ENCODE measurements at places on chromosomes 1 and 21.

- DNase-seq, result no peak
Observed at GRCh38 chr1:224149709-224150108, 33.3 kb upstream of the DEGS1 start.

- no peak for DNase-seq
Observed at GRCh38 chr1:21392587-21393263, 47.2 kb upstream of the NBPF3 start.

- DNase-seq, result no peak
Observed at GRCh38 chr1:10724052-10724494, 72.4 kb downstream of the CASZ1 start.

DNA sequence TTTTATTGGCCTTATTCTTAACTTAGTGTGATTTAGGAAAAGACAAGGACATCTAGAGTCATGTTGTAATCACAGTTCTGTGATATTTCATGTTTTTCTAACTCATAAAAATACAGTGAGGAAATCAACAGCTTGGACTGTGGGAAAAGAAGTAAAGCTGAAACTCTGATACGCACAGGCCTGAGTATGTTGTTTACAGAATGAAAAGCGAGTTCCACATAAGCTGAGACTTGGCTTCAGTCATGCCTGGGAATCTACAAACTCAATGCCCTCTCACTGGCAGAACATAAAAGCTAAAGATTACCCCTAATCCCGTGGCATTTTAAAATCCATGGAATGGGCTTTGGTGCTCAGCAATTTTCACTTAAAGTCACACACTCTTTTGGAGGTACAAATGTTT lies 23.6 kb upstream of the ATP5PO start:
- DNase-seq, result peak; percentile 97

DNA sequence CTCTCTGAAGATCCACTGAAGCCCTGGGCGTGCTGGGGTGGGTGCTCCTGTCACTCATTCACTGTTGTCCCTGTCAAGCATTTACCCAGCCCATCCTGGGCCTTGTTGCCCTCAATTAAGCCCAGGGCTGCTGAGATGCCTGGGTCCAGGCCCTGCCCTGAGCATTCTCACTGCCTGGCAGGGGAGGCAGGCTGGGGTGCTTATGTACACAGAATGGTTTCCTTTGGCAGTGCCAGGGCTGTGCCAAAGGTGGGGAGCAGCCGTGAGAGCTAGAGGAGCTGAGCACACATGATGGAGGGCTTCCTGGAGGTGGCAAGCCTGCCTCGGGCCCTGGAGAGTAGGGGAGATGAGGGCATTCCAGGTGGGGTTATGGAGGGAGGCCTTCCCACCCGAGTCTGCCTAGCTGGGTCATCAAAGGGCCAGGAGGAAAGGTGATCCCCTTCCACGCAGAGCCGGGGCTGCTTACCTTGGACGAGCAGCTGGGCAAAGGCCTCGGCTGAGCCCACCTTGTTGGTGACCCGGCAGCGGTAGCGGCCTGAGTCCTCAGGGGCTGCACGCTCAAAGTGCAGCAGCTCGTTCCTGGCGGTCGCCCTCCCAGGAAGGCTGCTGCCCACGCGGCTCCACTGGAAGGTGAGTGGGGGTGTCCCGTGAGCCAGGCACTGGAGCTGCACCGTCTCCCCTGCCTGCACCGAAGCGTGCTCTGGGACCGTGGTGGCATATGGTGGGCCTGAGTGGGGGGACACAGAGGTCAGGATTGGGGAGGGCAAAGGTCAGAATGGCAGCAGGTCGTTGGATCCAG lies 26.5 kb downstream of the LDLRAD2 start:
- no peak for DNase-seq

GRCh38 chr1:208280681-208281450 lies 36.7 kb upstream of the PLXNA2 start:
- peak; percentile 49 for DNase-seq

DNA sequence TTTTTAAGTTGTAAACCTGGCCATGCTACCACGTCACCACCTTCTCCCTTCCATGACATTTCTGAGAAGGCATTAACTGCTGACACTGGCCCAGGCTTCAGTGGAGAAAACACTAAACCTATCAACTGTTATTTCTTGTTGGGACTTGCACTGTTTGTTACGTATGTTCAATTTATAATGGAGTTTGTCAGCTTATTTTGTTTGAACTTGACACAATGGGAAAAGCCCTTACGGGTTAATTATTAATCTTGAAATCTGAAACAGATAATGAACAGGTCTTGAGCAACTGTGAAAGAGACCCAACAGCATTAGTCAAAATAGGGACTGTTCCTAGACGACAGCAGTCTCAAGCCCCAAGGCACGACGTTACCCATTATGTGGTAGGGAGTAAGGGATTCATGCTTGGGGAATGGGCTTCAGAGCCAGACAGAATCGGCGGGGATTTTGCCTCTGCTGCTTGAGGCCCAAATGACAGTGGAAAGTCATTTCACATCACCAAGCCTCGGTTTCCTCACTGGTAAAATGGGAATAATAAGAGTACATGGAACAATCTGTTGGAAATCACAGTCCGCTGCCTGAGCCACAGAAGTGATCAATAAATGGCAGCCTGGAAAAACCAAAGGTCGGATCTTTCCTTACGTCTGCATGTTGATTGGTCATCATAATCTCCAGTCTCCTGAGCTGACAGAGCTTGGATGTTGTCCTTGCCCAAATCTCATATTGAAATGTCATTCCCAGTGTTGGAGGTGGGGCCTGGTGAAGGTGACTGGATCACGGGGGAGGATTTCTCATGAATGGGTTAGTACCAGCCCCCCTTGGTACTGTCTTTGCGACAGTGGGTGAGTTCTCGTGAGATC lies 44.5 kb downstream of the TIAM1 start:
- DNase-seq, result peak; percentile 50

GRCh38 chr1:9028921-9029705 lies 2.9 kb upstream of the SLC2A7 start:
- DNase-seq, result peak; percentile 10

DNA sequence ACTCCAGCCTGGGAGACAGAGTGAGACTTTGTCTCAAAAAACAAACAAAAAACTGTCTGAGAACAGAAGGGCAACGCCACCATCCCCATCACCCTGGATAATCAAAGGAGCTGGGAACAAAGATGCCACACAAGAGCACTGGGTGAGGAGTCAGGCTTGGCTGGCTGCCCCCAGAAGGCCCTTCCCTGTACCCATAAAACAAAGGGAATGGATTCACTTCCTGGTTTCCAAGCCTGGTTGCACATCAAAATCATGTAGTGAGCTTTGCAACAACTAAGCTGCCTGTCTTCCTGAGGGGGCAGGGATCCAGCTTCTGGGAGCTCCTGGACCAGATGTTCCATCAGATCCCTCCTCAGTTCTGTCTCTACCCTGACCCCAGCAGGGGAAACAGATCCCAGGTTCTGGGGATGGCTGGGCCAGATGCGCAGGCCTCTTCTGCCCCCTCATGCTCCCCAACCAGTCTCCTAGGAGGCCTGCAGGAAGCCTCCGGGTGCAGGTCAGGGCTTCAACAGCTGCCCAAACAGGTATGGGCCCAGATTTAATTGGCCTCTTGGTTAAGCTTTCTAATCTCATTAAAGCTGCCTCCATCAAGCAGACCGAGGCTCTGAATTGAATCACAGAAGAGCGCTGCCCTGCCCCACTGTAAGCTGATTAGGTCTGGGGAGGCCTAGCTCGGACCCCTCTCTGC lies 97.8 kb downstream of the MRPL37 start:
- DNase-seq, result no peak

DNA sequence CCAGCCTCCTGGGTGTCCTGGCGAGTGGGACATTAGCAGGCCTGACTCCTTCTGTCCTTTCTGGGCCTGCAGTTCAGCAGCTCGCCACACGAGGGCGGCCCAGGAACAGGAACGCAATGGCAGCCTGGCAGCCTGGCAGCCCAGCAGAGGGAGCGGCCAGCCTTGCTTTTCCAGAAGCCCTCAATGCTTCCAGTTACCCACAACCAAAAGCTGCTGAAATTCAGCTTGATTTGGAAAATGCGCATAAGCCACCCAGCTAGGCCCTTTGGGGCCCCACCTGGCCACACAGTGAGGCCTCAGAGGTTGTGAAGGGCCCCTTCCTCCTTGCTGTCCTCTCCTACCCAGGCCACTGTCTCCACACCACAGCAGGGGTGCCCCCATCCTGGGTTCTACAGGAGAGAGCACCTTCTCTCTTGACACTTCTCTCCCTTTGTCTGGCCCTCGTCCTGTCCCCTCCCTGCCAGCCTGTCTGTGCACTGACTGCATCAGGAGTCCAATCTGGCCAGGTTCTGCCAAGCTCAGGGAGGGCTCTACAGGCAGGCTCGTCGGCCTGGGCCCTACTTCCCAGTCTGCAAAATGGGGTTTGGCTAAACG lies 103.4 kb upstream of the VAMP3 start:
- DNase-seq, result peak; percentile 88

DNA sequence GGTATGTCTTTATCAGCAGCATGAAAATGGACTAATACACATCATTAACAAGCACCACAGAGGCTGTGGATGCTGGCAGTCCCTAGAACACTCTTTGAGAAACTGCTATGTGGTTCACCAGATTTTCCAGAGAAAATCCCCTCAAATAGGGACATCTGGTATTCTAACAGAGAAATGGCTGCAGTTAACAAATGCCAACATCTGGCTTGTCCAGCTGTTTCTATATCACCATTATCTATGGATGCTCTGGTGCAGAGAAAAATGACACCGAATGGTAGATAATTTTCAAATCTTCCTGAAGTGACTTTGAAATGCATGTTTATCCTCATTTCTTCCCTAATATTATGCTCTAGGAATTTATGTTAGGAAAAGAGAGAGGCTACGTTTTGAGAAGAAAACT lies 403.5 kb upstream of the PROX1 start:
- no peak for DNase-seq

DNA sequence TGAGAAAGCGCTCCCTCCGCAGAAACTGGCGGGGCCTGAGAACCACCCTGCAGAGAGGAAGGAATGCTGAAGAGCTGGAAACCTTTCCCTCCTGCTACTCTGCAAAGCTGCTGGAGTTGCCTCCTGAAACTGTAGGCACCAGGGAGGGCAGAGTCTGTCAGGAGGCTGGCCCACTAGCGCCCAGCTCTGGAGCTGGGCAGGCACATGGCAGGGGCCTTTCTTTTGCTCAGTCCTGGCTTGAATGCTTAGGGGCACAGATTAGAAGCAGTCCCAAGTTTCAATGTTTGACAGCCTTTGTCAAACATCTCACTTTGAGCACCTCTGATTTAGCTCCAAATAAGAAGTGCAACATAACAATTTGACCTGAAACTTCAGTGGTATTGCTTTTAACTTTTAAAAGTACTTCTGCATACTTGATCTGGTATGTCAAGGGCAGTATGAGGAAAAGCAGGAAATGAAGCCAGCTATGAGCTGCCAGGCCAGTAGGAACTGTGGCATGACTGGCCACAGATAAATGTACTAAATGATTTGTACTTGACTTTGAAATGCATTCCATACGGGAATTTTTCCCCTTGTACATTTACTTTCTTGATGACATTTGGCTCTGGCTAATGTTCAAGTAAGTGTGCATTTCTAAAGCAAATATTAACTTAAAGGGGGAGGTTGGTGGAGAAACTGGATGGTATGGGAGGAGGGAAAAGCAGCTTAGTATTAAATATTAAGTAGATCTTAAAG lies 7.2 kb downstream of the C1orf116 start:
- peak; percentile 68 for DNase-seq

DNA sequence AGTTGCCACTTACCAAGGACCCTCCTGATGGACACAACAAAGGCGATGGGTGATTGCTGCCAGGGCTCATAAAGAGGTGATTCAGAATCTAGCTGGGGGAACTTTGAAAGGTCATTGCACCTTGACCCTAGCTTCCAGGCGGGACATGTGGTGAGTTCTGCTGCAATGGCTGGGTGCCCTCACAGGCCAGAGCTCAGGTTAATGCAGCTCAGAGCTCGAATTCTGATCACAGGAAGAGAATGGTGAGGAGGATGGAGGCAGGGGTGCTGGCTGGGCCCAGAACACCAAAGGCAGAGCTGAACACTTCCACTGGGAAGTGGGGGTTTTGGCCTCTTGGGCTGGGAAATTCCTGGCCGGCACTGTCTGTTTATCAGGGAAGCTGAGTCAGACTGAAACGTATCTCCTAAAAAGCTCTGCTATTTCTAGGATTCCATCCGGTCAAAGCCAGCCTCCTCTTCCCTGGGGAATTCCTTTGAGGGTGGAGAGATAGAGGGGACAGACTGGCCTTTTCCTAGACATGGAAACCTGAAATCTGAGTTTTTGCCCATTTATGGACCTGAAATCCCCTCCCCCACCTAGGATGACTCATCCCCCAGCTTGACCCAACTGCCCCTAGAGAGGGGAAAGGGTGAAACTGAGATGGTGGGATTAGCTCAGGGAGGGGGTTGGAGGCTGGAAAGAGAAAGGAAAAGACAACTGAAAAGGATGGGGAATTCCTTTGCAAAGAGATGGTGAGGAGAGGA lies 27.2 kb downstream of the NUAK2 start:
- DNase-seq, result peak; percentile 91

DNA sequence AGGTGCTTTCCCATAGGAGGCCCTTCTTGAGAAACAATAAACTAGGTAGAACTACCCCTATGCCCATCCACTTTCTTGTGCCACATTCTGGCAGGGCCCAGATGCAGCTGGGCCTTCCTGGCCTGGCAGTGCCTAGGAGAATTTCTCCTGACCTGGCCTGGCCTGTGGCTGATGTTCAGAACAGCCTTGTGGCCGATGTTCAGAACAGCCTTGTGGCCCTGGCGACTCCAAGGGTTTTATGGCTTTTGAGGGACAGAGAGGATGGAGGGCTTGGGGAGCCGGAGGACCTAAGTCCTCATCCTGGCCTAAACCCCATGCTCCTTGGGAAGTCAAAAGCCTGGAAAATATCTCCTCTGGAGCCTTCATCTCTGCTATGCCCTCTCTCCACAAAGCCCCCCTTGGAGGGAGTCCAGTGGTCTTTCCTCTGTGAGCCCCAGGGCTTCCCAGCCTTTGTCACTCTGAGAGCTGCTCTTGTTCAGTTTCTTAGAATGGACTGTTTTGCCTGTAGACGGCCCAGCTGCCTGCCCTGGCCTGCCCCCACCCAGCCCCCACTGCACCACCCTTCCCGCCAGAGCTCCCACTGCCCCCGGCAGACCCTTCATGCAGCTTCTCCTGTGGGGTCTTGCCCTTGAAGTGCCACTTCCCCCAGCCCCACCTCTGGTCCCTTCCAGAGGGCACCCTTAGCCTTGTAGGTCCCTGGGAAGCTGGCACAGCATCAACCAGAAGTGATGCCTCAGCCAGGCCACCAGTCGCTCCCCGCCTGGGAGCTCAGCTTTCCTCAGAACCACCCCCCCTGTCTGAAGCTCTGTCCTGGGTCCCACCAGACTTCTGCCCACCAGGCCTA lies 7.0 kb downstream of the GPR37L1 start:
- no peak for DNase-seq

DNA sequence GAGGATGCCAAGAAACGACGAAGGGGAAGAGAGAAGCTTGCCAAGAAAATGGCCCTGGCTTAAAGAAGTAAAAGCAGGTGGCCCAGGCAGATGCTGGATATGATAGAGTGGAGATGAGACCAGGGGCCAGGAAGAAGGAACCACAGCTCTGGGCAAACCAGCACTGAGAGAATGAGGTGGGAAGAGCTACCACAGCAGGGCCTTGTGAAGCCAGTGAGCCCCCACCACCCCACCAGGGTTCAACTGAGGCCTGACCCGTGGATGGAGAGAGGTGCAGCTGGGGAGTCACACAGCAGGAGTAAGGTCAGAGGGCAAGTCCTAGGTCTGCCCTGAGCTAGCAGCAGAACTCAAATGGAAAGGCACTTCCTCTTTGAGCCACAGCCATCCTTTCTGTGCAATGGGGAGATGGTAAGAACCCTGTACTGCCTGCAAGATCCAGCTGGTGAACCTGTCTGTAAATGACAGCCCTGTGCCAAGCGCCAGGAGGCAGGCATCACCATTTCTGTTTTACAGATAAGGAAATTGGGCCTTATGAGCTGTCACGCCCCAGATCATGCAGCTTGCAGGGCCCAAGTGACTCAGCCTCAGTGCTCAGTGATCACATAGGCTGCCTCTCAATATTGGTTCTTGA lies 8.5 kb downstream of the SH3BGRL3 start:
- DNase-seq, result no peak

- DNase-seq, result no peak
Observed at GRCh38 chr21:33080776-33081175, 10.8 kb downstream of the OLIG1 start.

Measured in umbilical cord (tissue), 2 donors.